ENCODE measurements at places on chromosomes 7 and 10.

DNA sequence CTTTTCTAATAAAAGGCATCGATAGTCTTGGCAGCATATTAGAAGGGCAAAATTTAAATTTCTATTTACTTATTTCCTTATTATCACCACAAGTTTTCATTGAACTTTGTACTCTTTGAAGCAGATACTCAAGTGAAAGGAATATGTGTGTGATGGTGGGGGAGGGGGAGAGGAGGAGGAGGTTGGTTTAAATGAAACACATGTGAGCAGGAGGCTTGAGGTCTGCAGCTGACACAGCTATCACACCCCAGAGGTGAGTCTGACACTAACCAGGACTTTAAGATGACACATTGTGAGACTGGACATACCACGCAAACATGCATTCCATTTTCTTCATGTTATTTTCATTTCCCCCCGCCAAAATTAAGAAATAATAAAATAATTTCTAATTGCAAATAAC is 63.3 kb downstream of the CTTNBP2 start:
- DNase-seq: no peak

DNA sequence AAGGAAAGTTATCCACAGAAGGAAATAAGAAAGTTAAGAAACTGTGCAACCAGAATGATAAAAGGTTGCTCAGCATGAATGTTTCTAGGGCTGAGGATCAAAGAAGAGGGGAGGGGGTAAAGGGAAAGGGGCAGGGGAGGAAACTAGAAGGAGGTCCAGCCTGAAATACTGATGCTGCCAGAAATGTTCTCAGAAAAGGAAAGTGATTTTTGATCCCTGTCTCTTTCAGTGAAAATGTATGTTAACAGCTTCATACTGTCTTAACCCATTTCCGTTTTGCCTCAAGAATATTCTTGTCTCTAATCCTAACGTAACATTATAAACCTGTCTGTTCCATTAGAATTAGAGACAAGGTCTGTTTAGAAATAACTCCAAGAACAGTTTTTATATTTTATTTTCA is 49.6 kb downstream of the NEBL start:
- no peak for DNase-seq

DNA sequence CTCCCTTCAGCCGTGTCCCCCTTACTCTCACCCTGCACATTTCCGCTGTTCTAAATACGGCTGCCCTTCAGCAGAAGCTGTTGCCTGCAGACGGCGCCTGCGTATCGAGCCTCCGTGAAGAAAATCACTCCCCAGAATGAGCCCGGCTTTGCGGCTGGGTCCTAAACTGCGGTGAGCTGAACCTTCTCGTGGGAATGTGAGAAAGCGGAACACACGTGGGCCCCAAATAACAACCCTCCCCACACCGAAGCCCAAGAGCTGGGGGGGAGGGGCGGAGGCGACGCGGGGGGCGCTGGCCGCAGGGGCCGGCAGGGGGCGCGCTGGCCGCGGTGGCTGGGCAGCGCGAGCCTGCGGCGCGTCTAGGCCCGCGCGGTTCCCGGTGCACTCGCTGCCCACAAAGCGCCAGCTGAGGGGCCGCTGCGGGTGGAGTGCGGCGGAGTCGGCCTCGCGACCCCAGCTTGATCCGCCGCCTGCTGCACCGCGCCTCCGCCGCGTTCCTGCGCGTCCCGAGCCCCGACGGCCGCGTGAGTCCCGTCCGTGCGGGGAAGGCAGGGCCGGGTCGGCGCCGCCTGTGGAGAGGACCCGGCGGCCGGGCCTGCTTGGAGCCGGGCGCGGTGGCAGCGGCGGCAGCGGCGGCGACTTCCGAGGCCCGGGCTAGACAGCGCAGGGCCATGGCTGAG is at the start of gene ZNF398:
ZNF398 (plus strand) TSS at position 382 of the 680 bp plus-strand sequence; CDS start at position 672, 290 bp downstream.
- DNase-seq: peak; percentile 24

- DNase-seq: no peak
Observed at GRCh38 chr10:31064348-31064747, 32.7 kb upstream of the ZNF438 start.

DNA sequence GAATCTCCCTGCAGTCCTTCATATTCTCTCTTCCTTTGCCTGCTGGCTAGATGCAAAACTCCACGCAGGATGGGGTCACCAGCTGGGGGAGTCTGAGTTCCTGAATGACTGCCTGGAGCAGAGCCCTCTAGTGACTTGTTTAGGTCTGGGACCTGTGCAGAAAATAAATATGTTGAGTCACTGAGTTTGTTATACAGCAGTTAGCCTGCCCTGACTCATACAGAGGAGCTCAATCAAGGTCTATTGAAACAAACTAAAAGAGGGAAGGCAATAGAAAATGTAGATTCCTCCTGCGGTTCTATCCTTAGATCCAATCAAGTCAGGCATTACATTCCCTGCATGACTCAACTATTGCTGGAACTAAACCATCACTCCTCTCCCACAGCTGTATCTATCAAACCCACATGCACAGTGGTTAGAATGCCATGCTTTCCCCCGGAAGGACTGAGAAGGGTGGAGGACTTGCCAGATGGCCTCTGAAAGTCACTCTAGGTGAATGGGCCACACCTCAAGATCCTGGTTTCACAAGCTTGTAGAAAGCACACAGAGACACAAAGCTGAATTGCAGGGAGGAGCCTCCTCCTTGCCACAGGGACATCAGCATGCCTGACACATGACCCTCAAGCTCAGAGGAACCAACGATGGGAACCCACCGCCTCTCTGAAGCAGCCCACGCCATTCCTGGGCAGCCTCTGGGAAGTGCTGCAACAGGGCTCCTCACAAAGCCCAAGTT is 73.9 kb downstream of the SH3PXD2A start:
- DNase-seq: no peak

DNA sequence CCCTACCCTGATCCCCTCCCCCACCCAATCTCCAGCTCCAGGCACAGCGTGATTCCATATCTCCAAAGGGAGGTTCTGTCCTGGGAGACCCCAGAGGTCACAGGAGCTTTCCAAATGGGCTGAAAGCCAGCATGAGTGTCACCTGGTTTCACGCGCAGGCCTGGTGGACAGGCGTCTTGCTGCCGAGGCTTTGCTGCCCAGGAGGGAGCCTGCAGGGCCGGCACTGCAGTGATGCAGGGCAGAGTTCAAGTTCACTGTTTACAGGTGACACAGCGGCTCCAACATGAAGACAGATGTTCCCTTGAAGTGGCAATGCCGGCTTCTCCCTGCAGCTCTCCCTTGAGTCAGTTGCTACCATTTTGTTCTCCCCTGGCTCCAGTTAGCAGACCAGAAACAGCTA is 104.3 kb downstream of the TCERG1L start:
- DNase-seq: no peak

DNA sequence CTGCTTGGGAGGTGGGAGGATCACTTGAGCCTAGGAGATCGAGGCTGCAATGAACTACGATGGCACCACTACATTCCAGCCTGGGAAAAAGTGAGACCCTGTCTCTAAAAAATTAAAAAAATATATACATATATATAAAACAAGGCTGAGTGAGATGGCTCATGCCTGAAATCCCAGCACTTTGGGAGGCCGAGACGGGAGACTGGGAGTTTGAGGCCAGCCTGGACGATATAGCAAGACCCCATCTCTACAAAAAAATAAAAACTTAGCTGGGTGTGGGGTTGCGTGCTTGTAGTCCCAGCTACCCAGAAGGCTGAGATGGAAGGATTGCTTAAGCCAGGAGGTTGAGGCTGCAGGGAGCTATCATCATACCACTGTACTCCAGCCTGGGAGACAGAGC is 87.6 kb downstream of the CARD11 start:
- DNase-seq: no peak

DNA sequence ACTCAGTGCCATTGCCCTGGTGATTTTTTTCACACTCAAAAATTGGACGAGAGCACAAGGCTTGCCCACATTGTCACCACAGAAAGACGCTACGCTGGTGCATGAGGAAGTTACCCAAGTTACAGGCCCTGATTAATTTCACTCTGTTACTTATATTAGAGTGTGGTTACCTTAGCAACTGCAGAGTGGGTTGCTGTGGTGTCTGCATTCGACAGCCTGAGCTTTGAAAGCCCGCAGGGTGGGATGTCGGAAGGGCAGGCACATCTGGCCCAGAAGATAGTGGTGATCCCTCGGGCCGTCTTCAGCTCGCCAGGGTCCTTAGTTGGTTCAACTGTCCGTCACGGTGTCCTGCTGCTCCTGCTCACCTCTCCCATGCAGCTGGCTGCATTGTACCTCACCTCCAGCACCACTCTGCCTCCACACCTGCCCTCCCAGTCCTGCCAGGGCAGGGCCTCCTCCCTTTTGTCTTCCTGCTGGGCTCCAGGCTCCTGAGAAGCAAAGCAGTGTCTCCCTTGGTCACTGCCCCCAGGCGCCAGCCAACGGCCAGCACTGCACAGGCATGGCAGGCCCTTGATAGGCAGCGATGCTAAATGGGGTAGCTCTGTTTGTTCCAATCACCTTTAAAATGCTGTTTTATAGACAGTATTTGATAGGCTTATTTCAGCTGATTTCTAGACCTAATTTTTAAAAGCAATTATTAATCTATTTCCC is 167.2 kb downstream of the EBF3 start:
- no peak for DNase-seq

DNA sequence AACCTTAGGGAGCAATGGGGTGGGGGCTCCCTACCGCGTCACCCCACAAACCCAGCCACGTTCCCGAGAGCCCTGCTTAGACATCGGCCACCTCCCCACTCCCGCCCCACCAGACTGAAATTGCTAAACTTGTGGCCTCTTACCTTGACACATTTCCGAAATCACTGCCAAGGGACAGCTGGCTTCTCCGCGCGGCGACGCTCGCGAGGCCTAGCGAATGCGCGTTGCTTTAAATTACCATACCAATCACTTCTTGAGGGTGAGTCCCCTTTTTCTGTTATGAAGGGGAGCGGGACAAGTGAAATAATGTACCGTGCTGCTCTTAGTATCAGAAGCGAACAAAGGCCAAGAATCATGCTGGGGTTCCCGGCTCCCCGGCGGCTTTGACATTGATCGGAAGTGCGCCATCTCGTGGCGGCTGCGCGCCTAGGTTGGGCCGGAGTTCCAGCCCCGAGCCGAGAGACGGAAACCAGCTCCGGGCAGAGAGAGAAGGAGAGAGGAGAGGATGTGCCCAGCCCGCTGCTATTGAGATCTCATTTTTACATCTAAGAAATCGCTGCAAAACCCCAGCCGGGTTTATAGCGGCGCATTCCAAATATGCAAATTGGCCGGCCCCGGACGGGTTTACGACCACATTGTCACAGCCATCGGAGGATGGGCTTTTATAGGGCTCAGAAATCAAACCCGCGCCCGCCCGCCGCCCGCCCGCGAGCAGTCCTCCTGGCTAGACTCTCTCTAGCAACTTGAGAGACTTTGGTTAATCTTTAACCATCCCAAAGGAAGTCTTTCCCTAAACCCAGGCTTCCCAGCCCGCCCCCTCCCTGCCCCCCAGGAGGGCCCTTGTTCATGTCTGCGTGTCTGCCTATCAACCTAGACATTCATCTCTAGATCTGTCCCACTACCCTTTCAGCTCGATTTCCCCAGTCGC is 5.3 kb downstream of the HOXA11 start:
- DNase-seq: no peak

DNA sequence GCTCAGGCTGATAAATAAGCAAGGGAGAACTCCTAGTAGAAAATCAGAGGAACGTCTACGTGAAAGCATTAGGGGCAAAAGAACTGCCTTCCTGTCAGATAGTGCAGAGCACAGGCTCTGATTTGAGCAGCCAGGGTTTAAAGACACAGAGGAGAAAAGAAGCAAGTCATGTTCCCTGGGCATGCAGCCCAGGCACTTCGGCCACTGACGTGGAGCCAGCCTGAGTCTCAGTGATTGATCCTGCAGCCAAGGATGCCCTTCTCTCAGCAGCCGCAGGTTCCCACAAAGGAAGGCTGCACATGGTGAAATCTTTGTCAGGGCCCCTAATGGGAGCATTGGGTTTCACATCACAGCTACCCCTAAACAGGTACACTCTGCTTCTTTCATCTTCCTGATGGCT is 161.7 kb upstream of the HPS1 start:
- no peak for DNase-seq

- no peak for DNase-seq
Observed at GRCh38 chr7:969403-969802, 5.9 kb downstream of the COX19 start.

GRCh38 chr10:131270461-131271190 is 40.9 kb downstream of the TCERG1L start:
- no peak for DNase-seq

DNA sequence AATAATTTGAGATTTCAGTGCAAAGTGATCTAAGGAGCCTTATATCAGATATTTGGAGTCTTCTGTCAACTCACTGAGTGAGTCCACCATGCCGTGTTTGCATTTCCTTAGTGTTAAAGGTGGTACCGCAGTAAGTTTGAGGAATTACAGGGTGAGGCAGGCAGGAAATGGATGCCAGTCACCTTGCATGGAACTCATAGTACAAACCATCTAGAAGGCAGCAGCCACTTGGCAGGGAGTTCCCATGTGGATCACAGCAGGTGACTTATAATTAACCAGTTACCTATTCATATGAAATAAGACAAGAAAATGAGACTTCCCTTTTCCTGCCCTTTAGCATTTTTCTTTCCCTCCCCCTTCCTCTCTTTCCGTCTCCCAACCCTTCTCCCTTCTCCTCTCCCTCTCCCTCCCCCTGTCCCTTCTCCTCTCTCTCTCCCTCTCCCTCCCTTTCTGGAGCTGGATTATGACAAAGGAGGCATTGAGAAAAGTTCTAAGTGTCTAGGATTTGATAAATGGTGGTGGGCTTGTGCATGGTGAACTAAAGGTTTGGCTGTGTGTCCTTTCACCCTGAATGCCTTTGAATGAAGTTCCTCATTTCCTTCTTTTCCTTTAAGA is 94.1 kb downstream of the LRRC4 start:
- no peak for DNase-seq

GRCh38 chr10:50674469-50675254 is 50.9 kb upstream of the SGMS1 start:
- no peak for DNase-seq

GRCh38 chr7:18467011-18467410 is 28.5 kb upstream of the HDAC9 start:
- DNase-seq: no peak

DNA sequence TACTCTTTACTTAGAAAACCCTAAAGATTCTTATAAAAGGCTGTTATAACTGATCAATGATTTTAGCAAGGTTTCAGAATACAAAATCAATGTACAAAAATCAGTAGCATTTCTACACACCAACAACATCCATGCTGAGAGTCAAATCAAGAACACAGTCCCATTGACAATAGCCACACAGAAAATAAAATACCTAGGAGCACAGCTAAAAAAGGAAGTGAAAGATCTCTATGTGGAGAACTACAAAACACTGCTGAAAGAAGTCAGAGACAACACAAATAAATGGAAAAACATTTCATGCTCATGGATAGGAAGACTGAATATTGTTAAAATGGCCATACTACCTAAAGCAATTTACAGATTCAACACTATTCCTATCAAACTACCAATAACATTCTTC is 427.0 kb downstream of the KCNMA1 start:
- no peak for DNase-seq

- DNase-seq: no peak
Observed at GRCh38 chr7:23852135-23852534, 142.1 kb downstream of the STK31 start.

- peak; percentile 82 for DNase-seq
Observed at GRCh38 chr7:143372070-143372469, 9.1 kb upstream of the ZYX start.

- DNase-seq: no peak
Observed at GRCh38 chr10:7405637-7406036, 5.2 kb downstream of the SFMBT2 start.

Data from anterior cingulate cortex (tissue), 58 donors.